SJCRH30 (cell line): ENCODE measurements at places on chromosomes 12 and 14. TPM values are rescaled to one million over a fixed set of nuclear protein-coding genes. Genes with fewer than 3 reads are reported as not detected.
A peak's percentile ranks its signal among the peaks of the same experiment; 100 is the strongest.

DNA sequence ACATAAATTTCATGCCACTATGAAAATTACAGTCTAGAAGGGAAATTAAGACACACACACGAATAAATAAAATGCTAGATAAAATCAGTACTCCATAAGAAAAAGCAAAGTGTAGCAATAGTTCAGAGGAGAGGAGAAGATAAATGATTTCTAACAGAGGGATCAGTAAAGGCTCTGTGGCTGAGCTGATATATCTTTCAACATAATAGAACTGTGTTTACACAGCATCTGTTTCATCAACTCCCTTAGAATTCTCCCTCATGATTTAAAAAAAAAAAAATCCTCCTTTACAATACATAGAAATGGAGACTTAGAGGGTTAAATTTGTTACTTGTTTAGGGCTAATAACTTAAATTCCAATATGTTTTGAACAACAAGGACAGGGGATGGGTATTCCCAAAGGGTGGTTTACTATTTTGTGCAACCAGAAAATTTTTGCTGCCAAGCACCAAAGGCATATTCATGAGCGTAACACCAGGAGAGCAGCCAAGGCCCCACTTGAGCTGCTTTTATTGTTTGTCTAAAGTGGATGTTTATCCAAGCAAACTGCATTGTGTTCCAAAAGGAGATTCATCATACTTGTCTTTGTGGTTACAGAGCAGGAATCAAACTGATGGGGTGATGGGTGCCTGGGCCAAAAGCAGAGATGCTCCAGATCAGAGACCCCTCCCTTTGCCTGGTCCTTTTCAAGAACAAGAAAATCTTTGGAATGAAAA lies 162.7 kb downstream of the BMP4 start:
- no peak overlapping the region for H3K4me3 ChIP-seq
- no peaks in the 10 kb centered on the region for H3K36me3 ChIP-seq
- H3K27ac ChIP-seq = no peak overlapping the region
- peaks cover 12% of the 10 kb centered on the region; the same call in 1 of the 2 replicates for H3K4me1 ChIP-seq
- DNase-seq = no peak

DNA sequence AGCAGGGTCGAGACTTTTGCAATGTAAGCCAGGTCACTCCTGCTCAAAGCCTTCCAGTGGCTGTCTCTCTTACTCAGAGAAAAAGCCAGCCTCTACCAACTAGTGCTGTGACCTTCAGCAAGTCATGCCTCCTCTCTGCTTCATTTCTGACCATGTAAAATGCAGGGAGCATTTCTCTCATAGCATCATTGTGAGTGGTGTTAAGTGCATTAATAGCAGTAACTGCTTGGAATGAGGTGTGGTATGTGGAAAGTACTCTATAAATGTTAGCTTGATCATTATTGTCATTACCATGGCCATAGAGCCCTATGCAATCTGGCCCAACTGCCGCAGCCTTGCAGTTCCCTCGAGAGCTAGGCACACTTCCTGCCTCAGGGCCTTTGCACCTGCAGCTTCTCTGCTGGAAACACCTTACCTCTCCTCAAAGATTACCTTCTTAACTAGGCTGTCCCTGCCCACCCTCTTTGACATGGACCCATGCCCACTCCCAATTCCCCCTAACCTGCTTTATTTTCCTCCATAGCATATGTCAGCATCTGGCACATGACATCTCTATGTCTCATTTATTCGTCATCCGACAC lies 10.9 kb downstream of the PLEKHD1 start:
- no peak overlapping the region for H3K27ac ChIP-seq
- no peaks in the 10 kb centered on the region for H3K36me3 ChIP-seq
- H3K4me1 ChIP-seq = no peaks in the 10 kb centered on the region
- no peak for DNase-seq
- no peak overlapping the region for H3K4me3 ChIP-seq
- no peaks in the 10 kb centered on the region for H3K27me3 ChIP-seq

GRCh38 chr14:105171004-105171673 lies 2.6 kb upstream of the JAG2 start:
- H3K27me3 ChIP-seq = no peaks in the 10 kb centered on the region
- H3K27ac ChIP-seq = peak overlapping the region; percentile 2; the same call in 1 of the 2 replicates
- peaks cover 39% of the 10 kb centered on the region for H3K4me1 ChIP-seq
- no peak overlapping the region for H3K4me3 ChIP-seq

Gene DLGAP5
- total RNA-seq = 81.7 and 92.0 TPM in 2 replicates

DNA sequence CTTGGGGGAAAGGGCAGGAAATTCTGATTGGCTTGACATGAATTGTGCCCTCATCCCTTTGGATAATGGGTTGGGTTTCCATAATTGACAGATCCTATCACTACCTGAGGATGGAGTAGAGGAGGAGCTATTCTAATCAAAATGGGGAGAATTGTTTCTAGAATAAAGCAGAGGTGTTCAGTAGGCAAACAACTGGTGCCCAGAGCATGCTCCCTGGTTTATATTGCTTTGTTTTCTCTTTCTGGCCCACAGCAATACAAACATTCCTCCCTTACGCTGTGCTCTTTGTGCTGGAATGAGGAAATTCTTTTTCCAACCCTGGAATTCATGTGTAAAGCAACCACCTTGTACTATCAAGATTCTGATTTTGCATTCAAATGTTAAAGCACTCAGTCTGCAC lies 147.4 kb downstream of the RASSF9 start:
- no peaks in the 10 kb centered on the region for H3K4me1 ChIP-seq
- no peak overlapping the region for H3K4me3 ChIP-seq
- H3K36me3 ChIP-seq = no peaks in the 10 kb centered on the region
- no peaks in the 10 kb centered on the region for H3K27me3 ChIP-seq

GRCh38 chr14:49512147-49512551 lies 74.0 kb downstream of the RPS29 start:
- H3K36me3 ChIP-seq = no peaks in the 10 kb centered on the region
- DNase-seq = peak; percentile 58
- no peaks in the 10 kb centered on the region for H3K27me3 ChIP-seq
- H3K27ac ChIP-seq = no peak overlapping the region
- no peak overlapping the region for H3K4me3 ChIP-seq
- peaks cover 3% of the 10 kb centered on the region; the same call in 1 of the 2 replicates for H3K4me1 ChIP-seq

Gene POTEM
- not detected in 2 replicates for total RNA-seq

DNA sequence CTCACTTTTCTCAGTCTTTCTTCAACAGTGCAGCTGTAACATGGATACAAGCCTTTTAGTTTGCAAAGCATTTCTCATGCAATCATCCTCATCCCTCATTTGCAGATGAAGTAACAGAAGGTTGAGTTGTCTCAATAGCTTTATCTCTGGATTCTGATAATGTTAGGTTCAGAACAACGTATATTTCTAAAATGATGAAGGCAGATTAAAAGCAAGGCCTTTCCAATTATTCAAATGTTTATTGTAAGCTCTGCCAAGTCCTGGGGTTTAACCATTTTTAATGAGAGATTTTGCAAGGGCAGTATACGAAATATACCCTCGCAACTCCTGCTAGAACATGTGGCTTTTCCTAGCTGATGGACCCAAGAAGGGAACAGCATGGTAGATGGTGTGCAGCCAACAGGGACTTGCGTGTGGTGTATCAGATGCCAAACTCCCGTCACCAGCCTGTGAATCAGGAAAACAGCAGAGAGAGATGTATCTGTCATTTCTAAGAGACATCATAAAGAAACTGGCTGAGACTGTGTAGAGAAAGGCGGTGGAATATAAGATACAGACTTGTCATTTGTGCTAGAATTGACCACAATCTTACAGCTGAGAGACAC lies 319.7 kb downstream of the MED13L start:
- H3K36me3 ChIP-seq = peaks cover 20% of the 10 kb centered on the region
- no peak for DNase-seq
- H3K4me3 ChIP-seq = no peak overlapping the region
- no peak overlapping the region for H3K27ac ChIP-seq
- no peaks in the 10 kb centered on the region for H3K27me3 ChIP-seq

DNA sequence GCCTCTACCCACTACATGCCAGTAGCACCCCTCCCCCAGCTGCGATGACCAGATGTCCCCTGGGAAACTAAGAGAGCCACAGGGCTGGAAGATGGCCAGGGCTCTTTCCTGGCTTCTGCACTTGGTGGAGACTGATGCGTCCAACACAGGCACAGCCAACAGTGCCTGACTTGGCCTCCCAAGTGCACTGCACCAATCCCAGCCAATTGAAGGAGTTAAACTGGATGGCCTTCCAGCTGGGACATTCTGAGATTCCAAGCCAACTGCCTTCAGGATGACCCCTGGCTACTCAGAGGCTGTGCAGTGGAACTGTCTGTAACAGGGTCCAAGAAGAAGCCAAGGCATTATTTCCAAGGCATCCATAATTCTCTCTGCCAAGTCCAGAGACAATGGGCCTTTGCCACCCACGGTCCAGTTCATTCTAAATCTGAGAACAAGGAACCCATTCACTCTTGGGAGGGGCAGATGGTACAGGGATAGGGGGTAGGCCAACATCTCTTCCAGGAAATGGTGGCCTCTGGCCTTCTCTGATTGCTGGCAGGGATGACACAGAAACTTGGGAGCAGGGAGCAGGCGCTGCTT lies 35.2 kb downstream of the PRIMA1 start:
- H3K27ac ChIP-seq = no peak overlapping the region
- no peaks in the 10 kb centered on the region for H3K27me3 ChIP-seq
- H3K4me3 ChIP-seq = no peak overlapping the region
- no peak for DNase-seq
- H3K36me3 ChIP-seq = no peaks in the 10 kb centered on the region

DNA sequence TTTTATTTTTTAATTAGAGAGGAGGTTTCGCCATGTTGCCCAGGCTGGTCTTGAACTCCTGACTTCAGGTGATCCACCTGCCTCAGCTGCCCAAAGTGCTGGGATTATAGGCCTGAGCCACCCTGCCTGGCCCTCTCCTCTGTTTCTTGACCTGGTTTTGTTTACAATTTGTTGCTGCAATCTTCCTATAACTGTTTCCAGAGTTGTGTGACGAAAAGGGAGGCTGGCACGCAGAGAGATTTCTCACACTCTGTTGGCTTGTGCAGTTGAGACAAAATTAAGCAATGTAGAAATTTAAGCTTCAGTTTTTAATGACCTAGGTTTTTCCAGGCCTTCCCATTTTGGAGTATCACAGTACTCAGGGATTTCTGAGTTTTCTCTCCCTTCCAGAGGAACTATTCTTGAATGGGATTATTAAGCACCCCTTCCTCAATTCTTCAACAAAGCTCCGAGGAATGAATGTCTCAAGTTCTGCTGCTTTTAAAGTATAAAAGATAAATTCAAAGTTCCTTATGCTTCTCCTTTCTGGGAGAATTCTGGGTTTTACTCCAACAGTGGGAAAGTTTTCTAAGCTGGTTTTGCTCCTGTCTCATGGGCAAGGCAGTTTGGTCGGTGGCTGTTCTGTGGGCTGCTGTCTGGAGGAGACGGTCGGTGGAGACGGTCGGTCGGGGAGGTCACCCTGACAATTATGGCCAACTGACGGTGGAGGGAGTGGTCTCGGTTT lies 20.4 kb upstream of the FOS start:
- H3K27ac ChIP-seq = peak overlapping the region; percentile 44
- no peaks in the 10 kb centered on the region for H3K27me3 ChIP-seq
- no peak for DNase-seq

GRCh38 chr14:73889376-73889775 lies 2.7 kb downstream of the ZNF410 start:
- H3K27ac ChIP-seq = no peak overlapping the region
- no peak for DNase-seq
- H3K4me3 ChIP-seq = no peak overlapping the region
- H3K36me3 ChIP-seq = peaks cover 15% of the 10 kb centered on the region

Gene GPR68
- 0.18 TPM in 1 of 2 replicates, not detected in the other for total RNA-seq

Gene TAS2R7
- 0.12 TPM in 1 of 2 replicates, not detected in the other for total RNA-seq

DNA sequence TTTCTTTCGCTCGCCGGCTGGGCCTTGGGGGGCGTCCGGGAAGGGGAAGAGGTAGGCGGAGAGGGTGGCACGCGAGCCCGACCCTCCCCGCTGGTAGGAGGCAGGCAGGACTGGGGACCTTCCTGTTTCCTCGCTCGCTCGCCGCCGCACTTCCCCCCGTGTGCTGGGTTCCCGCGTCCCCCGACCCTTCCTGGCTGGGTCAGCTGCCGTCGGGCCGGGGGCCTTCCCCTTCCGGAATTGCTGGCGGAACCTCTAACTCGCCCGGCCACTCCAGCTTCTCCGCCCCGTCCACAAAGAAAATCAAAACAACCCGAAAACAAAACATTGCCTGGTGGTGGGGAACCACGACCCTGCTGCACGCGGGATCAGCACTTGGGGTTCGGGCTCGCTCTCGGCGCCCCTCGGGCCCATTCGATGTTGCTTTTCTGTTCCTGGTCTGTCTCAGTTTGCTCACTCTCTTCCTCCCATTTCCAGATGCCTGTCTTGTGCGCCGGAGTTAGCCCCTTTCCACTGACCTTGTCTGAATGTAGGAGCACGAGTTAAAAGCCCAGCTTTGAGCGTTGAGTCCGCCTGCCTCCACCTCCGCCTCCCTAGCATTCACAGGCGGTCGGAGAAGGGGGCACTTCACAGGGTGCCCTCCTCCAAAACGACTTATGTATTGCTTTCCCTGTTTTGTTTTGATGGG lies 581 bp downstream of the PAPOLA start:
- peak overlapping the region; percentile 91 for H3K4me3 ChIP-seq
- peak; percentile 53 for DNase-seq
- peak overlapping the region; percentile 93 for H3K27ac ChIP-seq
- no peaks in the 10 kb centered on the region for H3K27me3 ChIP-seq
- 0 out of 2 replicates have a peak, but pooled peaks cover 4% of the 10 kb centered on the region for H3K4me1 ChIP-seq
- no peaks in the 10 kb centered on the region; the same call in 1 of the 2 replicates for H3K36me3 ChIP-seq

GRCh38 chr14:75711796-75712211 lies 50.8 kb downstream of the TTLL5 start:
- DNase-seq = peak; percentile 86
- peaks cover 25% of the 10 kb centered on the region for H3K4me1 ChIP-seq
- peak overlapping the region; percentile 71 for H3K27ac ChIP-seq
- H3K27me3 ChIP-seq = no peaks in the 10 kb centered on the region
- H3K36me3 ChIP-seq = peaks cover 2% of the 10 kb centered on the region

Gene PTHLH
- total RNA-seq = 3.5 and 3.6 TPM in 2 replicates

Gene ZDHHC22
- 12.1 and 13.4 TPM in 2 replicates for total RNA-seq

- H3K4me3 ChIP-seq = no peak overlapping the region
- H3K27me3 ChIP-seq = no peaks in the 10 kb centered on the region; the same call in 1 of the 2 replicates
- H3K27ac ChIP-seq = no peak overlapping the region
- no peak for DNase-seq
These were observed 54.4 kb upstream of the RIMBP2 start for GRCh38 chr12:130770413-130771028.

- no peaks in the 10 kb centered on the region for H3K36me3 ChIP-seq
- H3K4me3 ChIP-seq = no peak overlapping the region
- H3K27me3 ChIP-seq = no peaks in the 10 kb centered on the region
- H3K27ac ChIP-seq = no peak overlapping the region
These were observed 425.8 kb upstream of the FOXG1 start for GRCh38 chr14:28340816-28341215.

GRCh38 chr12:107645630-107646333 lies 39.8 kb upstream of the PWP1 start:
- 0 out of 2 replicates have a peak, but pooled peaks cover 6% of the 10 kb centered on the region for H3K27me3 ChIP-seq
- H3K4me1 ChIP-seq = peaks cover 4% of the 10 kb centered on the region; the same call in 1 of the 2 replicates
- H3K36me3 ChIP-seq = no peaks in the 10 kb centered on the region

GRCh38 chr12:68157380-68157779 lies 2.2 kb downstream of the IFNG start:
- H3K4me1 ChIP-seq = peaks cover 3% of the 10 kb centered on the region
- no peak overlapping the region for H3K27ac ChIP-seq
- no peak for DNase-seq
- H3K36me3 ChIP-seq = no peaks in the 10 kb centered on the region
- H3K4me3 ChIP-seq = no peak overlapping the region

Gene SLC10A1
- not detected in 2 replicates for total RNA-seq

Gene UNC79
- 0.05 TPM in 1 of 2 replicates, not detected in the other for total RNA-seq

- H3K4me3 ChIP-seq = no peak overlapping the region
- H3K27ac ChIP-seq = no peak overlapping the region
- H3K4me1 ChIP-seq = peaks cover 5% of the 10 kb centered on the region; the same call in 1 of the 2 replicates
- no peak for DNase-seq
- no peaks in the 10 kb centered on the region for H3K27me3 ChIP-seq
These were observed 10.6 kb downstream of the FNTB start for GRCh38 chr14:64997108-64997794.
